ENCODE measurements at places on chromosomes 2 and 18.

DNA sequence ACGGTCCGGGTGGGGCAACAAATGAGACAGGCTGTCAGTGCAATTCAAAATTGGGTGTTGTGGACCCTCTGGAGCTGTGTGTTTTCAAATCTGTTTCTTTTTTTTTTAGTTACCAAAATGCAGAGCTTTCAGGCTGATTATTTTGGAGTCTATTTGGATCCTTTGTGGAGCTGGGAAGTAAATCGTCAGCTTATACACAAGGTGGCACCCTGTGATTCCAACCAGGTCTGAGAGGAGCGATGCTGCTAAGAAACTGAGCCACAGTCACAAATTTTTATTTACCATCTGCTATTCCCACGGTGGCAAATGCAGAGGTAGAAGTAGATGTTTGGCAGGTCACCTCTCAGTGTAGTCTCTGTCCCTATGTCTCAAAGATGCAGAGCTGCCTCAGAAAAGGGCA is 3.8 kb upstream of the EPC2 start:
- no peak for DNase-seq

- DNase-seq = peak; percentile 23
Measured at GRCh38 chr2:159285929-159286708, at the start of gene WDSUB1. TSS of gene WDSUB1 (minus strand) at chr2:159286703. CDS start at chr2:159283069, 3,634 bp downstream.

DNA sequence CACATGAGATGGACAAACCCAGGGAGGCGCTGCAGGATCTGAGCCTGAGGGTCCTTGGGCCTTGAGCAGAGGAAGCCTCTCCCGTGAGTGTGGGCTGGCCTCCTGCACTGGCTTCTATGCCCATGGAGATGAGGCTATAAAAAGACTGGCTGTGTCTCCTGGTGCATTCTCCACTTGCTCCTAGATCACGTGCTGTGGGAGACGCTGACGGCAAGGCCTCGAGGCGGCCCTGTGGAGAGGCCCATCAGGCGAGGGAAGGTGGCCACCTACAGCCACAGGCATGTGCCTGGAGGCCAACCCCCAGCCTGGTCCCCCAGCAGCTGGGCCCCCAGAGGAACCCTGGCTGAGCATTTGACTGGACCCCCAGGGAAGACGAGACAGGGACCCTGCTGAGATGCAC is 198.9 kb downstream of the TWIST2 start:
- DNase-seq = no peak

DNA sequence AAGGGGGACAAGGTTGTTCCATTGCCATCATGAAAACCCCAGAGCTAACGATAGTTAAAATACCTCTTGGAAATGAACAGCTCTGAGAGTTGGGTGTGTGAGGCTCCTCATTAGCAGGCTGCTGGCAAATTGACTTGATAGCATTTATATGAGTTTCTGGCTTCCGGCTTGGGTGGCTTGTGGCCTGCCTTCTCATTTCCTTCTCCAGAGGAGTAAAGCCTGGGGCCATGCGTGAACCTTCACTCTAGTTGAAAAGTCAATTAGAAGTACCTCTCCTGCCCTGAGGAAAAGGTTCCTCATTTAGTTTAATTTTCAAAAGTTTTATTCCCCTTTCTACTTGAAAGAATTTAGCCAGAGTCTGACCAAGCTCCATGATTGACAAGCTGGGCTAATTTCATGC is 67.1 kb downstream of the MGAT5 start:
- DNase-seq = peak; percentile 60

DNA sequence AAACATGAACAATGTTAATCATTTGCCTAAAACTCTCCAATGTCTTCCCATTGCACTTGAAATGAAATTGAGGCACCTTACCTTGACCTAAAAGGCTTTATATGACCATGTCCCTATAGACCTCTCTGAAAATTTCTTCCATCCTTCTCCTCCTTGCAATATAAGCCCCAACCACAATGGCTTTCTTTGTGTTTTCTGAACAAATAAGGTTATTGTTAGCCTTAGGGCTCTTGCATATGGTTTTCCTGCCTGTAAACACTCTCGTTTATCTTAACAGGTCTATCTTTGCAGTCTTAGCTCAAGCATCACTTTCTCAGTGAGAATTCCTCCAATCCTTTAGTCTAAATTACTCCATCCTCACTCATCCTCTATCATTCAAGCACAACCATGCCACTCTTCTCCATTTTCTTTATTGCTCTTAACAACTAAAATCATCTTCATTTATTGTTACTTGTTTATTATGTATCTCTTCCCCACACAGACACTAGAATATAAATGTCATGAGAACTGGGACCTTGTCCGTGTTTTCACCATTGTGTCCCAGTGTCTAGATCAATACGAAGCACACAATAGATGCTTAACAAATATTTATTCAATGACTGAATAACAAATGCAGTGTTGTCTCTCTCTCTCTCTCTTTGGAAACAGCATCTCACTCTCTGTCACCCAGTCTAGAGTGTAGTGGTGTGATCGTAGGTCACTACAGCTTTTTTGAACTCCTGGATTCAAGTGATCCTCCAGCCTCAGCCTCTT is 129.3 kb downstream of the RDH14 start:
- no peak for DNase-seq

GRCh38 chr2:10658041-10658913 is 31.5 kb downstream of the NOL10 start:
- DNase-seq = no peak

GRCh38 chr2:201984800-201985525 is 48.7 kb upstream of the FZD7 start:
- DNase-seq = peak; percentile 4

DNA sequence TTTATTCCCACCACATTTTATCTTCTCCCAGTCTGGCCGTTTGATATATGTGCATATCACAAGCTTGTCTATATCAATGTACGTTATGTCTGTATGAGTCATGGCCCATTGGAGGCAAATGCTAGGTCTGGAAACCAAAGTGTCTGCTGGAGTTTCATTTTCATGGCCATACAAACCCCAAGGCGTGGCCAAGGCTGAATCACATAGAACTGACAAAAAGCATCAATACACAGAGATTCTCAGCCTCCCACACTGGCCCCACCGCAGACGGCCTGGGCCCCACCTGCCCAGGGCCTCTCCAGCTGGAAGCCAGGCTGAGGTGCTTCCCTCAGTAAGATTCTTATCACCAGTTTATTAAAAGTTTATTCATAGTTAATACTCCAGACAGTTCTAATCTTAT is 40.5 kb upstream of the SALL3 start:
- DNase-seq = peak; percentile 47

GRCh38 chr2:170991398-170992182 is 62.5 kb downstream of the GORASP2 start:
- DNase-seq = no peak

GRCh38 chr2:63434024-63435001 is 154.0 kb downstream of the WDPCP start:
- no peak for DNase-seq

- no peak for DNase-seq
Measured at GRCh38 chr2:17059458-17059857, 393.8 kb upstream of the CYRIA start.

GRCh38 chr2:169038338-169038757 is 7.2 kb upstream of the ABCB11 start:
- peak; percentile 30 for DNase-seq

GRCh38 chr2:236562434-236562833 is 7.2 kb upstream of the ACKR3 start:
- DNase-seq = no peak

- DNase-seq = peak; percentile 75
Measured at GRCh38 chr18:13823707-13824395, at the start of gene MC5R. TSS of gene MC5R (plus strand) at chr18:13824149. CDS start at chr18:13825766, 1,617 bp downstream.

- DNase-seq = no peak
Measured at GRCh38 chr2:55859875-55860274, 63.7 kb downstream of the EFEMP1 start.

DNA sequence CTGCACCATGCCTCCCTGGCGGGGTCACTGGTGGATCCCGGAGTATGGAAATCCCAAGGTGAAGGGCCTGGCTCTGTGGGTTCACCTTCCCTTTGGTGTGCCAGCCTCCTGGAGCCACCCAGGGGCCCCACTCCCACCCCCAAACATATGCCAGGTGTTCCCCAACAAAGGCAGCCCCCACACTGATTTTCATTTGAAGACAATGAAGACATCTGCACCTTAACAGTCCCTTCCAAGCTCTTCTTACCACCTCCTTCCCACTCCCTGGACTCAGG is 11.7 kb downstream of the BIN1 start:
- no peak for DNase-seq

- DNase-seq = no peak
Measured at GRCh38 chr2:161582386-161582785, 41.8 kb upstream of the SLC4A10 start.

DNA sequence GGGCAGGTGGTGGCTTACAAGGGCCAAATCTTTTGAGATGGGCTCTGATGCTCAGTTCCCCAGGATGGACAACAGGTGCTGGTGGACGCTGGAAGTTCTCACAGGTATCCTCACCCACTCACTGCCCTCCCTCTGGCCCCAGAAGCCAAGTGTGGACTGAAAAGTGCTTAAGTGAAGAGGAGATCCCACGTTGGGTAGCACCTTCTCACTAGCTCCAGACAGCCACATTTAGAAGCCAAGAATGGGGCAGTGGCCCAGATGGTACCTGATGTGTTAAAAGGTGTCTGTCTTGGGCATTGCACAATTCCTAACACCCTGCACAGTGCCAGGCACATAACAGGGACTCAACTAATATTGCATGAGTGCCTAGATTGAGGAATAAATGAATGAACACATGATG is 115.3 kb upstream of the TEX51 start:
- no peak for DNase-seq

DNA sequence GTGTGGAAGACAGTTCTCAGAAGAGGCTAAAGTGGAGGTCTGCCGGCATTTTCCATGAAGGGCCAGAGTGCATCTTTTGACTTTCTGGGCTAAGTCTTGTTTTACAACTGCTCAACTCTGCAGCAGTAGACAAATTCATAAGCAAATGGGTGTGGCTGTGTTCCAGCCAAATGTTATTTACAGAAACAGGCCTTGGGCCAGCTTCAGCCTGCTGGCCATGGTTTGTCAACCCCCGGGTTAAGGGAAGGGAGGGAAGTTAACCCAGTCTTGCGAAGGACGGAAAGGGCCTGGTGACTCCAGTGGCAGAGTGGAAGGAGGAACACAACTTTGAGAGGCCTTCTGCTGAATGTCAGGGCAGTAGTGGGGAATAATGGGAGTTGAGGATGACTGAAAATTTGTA is 34.3 kb upstream of the NCKAP5 start:
- no peak for DNase-seq

DNA sequence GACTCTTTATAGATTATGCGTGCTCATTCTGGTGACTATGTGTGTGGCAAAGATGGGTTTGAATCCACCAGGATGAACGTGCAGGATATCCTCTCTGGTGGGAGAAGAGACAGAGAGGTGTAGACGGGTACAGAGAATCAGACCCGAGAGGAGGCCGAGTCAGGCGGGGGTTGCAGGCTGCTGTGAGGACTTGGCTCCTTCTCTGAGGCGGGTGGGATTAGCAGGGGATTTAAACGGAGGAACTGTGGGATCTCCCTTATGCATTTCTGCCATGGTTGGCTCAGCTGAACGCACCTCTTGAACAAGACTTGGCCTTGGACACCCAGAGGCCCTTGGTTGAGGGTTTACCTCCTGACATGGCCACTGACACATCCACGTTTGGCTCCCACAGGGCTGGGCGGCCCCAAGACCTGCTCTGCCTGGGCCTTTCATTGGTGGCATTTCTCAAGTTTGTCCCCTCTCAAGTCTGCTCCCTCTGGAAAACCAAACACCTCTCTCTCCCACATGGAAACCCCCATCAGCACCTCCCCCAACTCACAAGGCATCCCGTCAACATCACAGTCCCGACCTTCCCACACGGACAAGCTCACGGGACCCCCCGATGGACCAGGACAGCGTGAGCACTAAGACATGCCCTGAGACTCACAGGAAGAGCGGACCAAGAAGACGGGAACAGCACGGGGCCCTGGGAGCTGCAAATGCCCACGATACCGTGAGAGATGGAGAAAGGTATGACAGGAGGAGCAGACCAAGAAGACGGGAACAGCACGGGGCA is 158.3 kb downstream of the RTP5 start:
- DNase-seq = no peak

DNA sequence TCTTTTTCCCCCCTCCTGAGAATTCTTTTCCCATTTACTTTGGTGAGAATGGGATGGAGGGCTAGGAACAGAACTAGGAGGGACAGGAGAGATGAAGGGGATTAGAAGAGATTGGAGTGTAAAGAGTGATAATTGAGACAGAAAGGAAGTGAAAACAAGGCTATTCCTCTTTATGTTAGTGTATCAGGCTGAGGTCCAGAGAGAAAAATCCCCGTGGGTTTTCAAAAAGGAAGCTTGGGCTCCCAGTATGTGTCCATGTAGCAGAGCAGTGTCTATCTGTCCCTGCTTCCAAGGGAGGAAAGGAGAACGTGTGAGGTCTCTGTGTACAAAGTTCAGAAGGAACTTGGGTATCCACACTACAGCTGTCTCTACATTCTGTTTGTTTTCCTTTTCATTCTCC is 59.9 kb upstream of the KCNE4 start:
- no peak for DNase-seq

DNA sequence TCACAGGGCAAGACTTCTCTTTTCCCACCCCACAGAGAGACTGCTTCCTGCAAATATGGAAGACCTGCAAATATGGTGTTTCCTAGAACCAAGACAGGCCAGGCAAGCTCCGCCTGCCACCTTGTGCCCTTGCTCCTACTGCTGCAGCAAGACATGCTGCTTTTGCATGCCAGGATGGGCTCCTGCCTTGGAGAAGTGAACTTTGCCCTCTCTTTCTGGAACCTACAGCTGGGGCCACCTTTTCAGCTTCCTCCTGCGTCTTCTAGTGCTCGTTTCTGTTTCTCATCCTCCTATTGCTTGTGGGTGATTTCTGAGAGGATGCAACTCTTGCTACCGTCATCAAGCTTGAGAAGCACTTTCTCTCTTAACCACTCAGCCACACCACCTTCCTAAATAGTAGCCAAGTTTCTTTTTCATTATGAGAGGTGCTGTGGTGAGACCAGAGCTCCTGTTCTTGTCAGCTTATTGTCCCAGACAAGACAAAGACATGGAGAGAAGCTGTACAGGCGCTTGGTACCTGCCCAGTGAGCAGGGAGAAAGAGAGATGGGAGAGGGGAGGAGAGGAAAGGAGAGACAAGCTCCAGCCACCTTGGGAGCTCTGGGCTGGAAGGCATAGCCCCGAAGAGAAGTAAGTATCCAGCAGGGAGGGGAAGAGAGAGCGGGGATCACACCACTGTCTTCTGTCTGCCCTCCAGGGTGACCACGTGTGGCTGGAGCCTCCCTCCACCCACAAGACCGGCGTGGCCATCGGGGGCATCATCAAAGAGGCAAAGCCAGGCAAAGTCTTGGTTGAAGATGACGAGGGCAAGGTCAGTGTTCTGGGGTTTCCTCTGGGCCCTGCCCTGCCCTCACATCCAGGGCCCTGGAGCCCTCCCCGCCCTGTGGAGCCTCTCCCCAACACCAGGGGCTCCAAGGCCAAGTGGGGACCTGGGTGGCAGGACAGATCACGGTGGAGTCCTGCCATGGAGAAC is 28.3 kb downstream of the MYO7B start:
- DNase-seq = peak; percentile 86

- no peak for DNase-seq
Measured at GRCh38 chr18:75167759-75168618, 41.0 kb downstream of the PTGR3 start.

- no peak for DNase-seq
Measured at GRCh38 chr2:108297436-108298141, 8.9 kb downstream of the SULT1C2 start.

GRCh38 chr2:149357058-149357457 is 26.7 kb downstream of the LYPD6 start:
- DNase-seq = no peak
